ENCODE measurements at places on chromosomes 16 and 17.

DNA sequence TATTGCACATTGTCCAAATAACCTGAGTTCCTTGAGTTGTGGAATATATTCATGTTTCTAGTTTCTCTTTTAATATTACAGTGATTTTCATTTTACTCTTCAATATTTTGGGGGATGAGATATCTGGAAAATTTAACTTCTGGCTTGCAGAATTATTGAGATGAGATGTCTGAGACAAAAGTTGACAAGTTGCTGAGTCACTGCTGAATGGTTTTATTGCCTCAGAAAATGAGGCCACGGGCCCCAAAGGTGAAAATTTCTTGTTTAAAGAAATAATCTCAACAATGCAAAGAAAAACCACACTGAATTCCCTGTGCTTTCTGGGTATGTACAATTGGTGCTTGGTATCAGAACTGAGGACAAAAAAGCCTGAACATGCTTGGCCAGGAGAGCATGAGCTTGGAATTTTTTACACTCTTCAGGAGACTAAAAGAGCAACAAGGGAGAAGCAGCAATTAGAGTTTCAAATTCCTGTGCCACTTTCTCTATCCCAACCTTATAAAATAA lies 129.2 kb upstream of the TOM1L1 start:
- no peak for DNase-seq

DNA sequence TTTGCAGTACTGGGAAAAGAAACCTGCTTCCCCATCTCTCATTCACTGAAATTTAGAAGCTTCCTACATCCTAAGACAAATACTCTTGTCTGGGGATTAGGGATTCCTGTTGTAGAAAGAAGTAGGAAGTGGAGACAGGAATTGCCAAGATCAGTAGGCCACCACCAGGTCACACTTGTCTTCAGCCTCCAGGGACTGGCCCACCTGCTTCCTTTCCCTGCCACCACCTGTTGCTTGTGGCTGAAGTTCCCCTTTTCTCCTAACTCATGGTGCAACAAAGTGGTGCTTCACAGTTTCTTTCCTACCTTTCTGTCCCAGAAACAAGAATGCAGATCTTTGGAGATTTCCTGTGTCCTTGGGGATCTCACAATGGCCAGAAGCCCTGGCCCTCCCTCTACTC lies 82.4 kb downstream of the WNT3 start:
- no peak for DNase-seq

DNA sequence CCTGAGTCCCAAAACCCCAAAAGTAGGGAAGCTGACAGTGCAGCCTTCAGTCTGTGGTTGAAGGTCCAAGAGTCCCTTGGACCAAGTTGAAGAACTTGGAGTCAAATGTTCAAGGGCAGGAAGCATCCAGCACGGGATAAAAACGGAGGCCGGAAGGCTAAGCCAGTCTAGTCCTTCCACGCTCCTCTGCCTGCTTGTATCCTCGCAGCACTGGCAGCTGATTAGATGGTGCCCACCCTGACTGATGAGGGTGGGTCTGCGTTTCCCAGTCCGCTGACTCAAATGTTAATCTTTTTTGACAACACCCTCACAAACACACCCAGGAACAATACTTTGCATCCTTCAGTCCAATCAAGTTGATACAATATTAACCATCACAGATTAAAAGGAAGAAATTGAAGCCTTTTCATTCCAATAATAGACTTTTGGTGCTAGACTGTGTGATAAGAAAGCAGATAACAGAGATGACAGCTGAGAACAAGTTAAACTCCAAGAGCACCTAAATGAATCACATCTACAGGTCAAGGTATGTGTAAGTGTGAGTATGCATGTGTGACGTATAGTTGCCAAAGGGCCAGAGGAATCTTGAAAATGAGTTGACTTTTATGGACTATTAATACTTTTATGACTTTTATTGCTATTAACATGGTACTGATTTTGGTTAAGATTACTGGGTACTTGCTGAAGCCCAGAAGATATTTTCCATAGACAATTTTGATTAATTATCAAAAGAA lies 933.5 kb upstream of the SOX9 start:
- no peak for DNase-seq

DNA sequence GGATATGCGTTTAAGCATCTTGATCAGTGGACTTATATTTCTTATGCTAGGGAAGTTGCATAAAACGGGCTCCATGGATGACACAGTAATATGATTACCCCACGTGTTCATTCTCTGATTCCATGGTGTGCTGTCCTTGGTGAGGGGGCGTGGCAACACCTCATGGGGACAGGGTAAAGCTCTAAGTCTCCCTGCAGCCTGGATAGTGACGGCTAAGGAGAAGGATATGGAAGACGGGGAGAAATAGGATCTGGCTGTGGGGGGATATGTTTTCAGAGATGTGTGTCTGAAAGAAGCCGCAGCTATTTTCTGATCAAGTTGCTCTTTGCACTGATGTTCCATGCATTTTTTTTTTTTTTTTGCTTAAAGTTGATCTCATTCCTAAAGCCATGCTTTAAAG lies 84.3 kb downstream of the MARCHF10 start:
- no peak for DNase-seq

Measured in hypothalamus (tissue), 51 donors.